ENCODE measurements at places on chromosomes 6 and 20.

- H3K36me3 ChIP-seq = no peaks in the 10 kb centered on the region
- H3K4me3 ChIP-seq = no peak overlapping the region
- H3K27ac ChIP-seq = no peak overlapping the region
- H3K27me3 ChIP-seq = no peaks in the 10 kb centered on the region
- DNase-seq = no peak
Observed at GRCh38 chr20:22346716-22347115, 237.7 kb downstream of the FOXA2 start.

DNA sequence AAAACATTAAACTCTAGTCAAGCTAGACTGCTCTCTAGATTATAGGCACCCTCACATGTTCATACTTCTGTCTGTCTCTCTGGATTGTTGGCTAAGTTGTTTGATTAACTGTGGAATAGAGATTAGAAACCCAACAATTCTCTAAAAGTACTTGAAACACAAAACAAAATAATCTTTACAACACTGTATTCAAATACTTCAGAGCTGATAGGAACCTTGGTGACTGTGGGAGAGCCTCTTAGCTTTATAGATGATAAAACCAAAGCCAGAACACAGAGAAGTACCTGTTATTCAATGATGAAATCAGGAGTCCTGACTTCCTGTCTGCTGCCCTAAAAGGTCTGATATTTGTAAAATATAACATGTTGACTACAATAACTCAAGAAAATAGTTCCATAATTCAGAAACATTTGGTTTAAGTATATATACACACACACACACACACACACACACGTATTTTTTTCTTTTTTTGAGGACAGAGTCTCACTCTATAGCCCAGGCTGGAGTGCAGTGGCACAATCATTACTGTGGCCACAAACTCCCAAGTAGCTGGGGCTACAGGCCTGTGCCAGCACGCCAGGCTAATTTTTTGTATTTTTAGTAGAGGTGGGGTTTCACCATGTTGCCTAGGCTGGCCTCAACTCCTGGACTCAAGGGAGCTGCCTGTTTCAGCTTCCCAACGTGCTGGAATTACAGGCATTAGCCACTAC is 222.0 kb downstream of the FUT9 start:
- no peaks in the 10 kb centered on the region for H3K27me3 ChIP-seq
- H3K36me3 ChIP-seq = no peaks in the 10 kb centered on the region

- no peak overlapping the region for H3K4me3 ChIP-seq
- peaks cover 5% of the 10 kb centered on the region for H3K4me1 ChIP-seq
- H3K36me3 ChIP-seq = no peaks in the 10 kb centered on the region
Observed at GRCh38 chr6:128370072-128370471, 150.3 kb downstream of the PTPRK start.

DNA sequence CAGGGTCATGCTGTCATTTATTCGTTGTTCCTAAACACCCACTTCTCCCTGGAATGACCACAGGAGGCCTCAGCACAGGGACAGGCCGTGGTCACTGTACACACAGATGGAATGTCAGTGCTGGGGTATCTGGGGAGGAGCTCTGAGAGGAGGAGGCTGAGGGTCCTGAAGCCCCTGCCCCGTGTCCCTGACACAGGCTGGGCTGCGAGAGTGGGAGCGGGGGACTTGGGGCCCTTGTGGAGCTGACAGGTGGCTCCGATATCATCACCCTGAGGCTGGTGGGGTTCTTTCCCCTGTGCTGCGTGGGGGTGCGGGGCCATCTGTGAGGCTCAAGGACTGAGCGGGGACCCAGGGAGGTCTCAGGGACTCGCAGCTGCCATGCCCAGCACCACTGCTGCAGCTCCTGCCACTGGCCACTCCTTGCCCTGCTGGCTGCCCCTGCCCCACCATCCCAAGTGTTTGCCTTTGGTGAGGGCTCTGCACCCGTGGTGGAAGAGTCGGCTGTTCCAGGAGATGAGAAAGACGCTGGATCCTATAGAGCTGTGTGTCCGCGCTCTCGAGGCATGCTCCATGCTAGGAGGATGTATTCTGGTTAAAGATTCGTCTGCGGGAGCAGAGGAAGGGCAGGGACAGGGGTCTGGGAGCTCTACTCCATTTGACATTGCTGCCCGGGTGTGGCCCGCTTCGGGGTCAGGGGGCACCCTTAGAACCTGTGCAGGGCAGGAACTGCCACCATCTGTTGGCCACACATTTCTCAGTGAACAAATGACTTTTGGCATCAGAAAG is 18.9 kb downstream of the NPEPL1 start:
- H3K27ac ChIP-seq = no peak overlapping the region
- no peaks in the 10 kb centered on the region for H3K4me1 ChIP-seq
- no peaks in the 10 kb centered on the region for H3K27me3 ChIP-seq

- H3K36me3 ChIP-seq = no peaks in the 10 kb centered on the region
- no peak for DNase-seq
- no peak overlapping the region for H3K4me3 ChIP-seq
- H3K27me3 ChIP-seq = no peaks in the 10 kb centered on the region
- no peak overlapping the region for H3K27ac ChIP-seq
- H3K4me1 ChIP-seq = peaks cover 10% of the 10 kb centered on the region
Observed at GRCh38 chr6:168498161-168498843, 57.3 kb downstream of the SMOC2 start.

GRCh38 chr20:17939622-17940223 is 28.9 kb downstream of the SNX5 start:
- H3K27ac ChIP-seq = no peak overlapping the region
- H3K4me3 ChIP-seq = no peak overlapping the region
- no peak for DNase-seq
- H3K4me1 ChIP-seq = peaks cover 35% of the 10 kb centered on the region
- H3K36me3 ChIP-seq = peaks cover 26% of the 10 kb centered on the region

GRCh38 chr6:7851780-7852179 is 58.8 kb downstream of the TXNDC5 start:
- H3K27ac ChIP-seq = no peak overlapping the region
- no peak overlapping the region for H3K4me3 ChIP-seq
- no peaks in the 10 kb centered on the region for H3K27me3 ChIP-seq

- no peaks in the 10 kb centered on the region for H3K27me3 ChIP-seq
- no peaks in the 10 kb centered on the region for H3K4me1 ChIP-seq
- DNase-seq = no peak
- no peaks in the 10 kb centered on the region for H3K36me3 ChIP-seq
- no peak overlapping the region for H3K4me3 ChIP-seq
Observed at GRCh38 chr6:125732398-125732797, 17.0 kb upstream of the HEY2 start.

DNA sequence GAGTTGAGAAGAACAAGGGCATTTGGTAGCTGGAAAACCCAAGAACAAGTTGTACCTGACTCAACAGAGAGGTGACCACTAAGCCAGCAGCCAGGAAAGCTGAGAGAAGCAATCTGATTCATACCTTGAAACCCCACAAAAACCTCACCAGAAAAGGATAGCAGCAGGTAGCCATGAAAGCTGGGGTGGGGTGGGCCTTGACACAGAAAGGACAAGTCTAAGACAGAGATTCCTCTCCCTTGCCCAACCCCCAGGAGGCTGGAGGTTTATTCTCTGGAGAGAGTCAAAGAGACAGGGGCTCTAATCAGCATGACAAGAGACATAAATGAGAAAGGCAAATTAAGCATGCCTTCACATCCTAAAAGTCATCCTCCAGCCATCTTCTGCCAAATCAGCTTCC is 151.7 kb upstream of the DST start:
- H3K27me3 ChIP-seq = no peaks in the 10 kb centered on the region
- no peaks in the 10 kb centered on the region for H3K4me1 ChIP-seq
- H3K36me3 ChIP-seq = no peaks in the 10 kb centered on the region
- H3K27ac ChIP-seq = no peak overlapping the region
- DNase-seq = no peak
- no peak overlapping the region for H3K4me3 ChIP-seq

- H3K4me3 ChIP-seq = no peak overlapping the region
- no peak for DNase-seq
- H3K4me1 ChIP-seq = peaks cover 4% of the 10 kb centered on the region
- H3K27me3 ChIP-seq = no peaks in the 10 kb centered on the region
- no peaks in the 10 kb centered on the region for H3K36me3 ChIP-seq
Observed at GRCh38 chr6:107976155-107976783, 18.3 kb upstream of the SEC63 start.

DNA sequence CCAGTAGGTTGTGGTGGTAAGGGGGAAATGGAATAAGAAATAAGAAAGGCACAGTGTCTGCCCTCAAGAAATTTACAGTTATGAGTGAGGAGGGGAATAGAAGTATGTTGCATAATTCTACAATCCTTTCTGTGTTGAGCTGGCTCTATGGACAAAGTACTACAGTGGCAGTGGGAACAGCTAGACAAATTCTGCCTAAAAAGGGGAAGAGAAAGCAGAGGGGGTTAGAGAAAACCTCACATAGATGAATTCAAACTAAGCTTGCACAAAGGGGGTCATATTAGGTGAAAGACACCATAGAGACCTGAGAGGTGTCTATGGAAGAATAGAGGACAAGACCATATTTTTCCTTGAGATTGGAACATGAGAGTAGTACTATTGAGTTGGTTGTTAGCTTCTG is 146.9 kb upstream of the VGLL2 start:
- no peak overlapping the region for H3K4me3 ChIP-seq
- H3K36me3 ChIP-seq = no peaks in the 10 kb centered on the region
- H3K27me3 ChIP-seq = no peaks in the 10 kb centered on the region
- no peak for DNase-seq

DNA sequence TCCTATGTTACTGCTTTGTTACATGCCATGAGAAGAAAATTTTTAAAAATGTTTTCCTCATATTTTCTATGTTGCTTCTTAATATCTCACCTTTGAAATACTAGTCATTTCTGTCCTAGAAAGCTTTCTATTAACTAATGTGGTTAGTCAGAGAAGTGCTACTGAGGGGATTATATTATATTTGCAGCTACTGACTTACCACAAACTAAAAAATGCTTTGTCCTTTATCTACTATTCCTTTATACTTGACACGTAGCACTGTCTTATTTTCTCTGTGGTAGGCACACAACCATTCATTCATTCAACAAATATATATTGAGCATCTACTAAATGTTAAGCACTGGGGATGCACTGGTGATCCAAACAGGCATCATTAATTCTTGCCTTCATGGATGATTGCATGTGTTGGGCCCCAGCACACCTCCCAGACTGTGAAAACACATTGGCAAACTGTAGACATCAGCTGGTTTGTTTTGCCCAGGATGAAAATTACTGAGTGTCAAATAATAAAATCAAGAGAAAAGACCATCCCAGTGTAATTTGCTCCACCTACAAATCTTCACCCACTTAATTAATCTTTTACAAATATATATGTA is 10.7 kb upstream of the MLIP start:
- H3K4me3 ChIP-seq = no peak overlapping the region
- no peaks in the 10 kb centered on the region for H3K27me3 ChIP-seq
- no peaks in the 10 kb centered on the region for H3K36me3 ChIP-seq
- no peak overlapping the region for H3K27ac ChIP-seq
- DNase-seq = no peak

DNA sequence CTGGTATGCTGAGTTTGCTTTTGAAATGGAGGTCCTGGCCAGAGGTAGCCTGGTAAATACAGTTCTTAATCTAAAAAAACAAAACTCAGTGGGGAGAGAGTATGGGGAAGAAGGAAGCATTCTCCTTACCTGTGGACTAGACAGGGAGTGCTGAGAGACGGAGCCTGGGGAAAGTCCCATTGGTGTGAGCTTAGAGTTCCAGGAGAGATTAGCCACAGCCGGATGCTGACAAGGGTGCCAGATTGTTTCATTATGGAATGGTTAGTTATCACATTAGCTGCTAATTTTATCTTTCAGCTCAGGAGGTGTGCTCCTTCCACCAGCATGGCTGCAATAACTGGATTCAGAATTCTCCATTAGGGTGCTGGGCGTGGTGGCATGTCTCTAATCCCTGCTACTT is 75.9 kb downstream of the RREB1 start:
- no peak for DNase-seq
- H3K4me1 ChIP-seq = no peaks in the 10 kb centered on the region
- H3K36me3 ChIP-seq = peaks cover 18% of the 10 kb centered on the region
- H3K27ac ChIP-seq = no peak overlapping the region

GRCh38 chr6:52377538-52378221 is 15.7 kb downstream of the PAQR8 start:
- H3K27me3 ChIP-seq = no peaks in the 10 kb centered on the region
- no peaks in the 10 kb centered on the region for H3K36me3 ChIP-seq
- no peak overlapping the region for H3K27ac ChIP-seq
- DNase-seq = no peak

DNA sequence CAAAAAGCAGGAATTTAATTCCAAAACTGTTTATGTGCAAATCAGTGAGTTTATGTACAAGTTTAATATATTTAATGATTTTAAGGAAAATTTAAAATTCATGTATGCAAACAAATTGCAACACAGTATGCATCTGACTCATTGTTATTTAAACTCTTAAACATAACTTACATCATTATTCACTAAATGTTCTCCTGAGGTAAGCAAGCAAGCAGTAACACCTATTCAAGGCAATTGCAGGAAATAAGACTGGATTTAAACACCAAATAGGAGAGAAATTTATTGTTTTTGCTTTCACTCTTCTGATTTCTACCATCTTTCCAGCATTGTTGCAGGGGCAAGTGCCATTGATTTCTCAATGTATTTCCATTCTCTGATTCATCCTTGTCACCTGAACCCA is 239.5 kb downstream of the TFAP2A start:
- DNase-seq = no peak
- peaks cover 9% of the 10 kb centered on the region for H3K4me1 ChIP-seq
- H3K27ac ChIP-seq = no peak overlapping the region
- H3K27me3 ChIP-seq = no peaks in the 10 kb centered on the region

DNA sequence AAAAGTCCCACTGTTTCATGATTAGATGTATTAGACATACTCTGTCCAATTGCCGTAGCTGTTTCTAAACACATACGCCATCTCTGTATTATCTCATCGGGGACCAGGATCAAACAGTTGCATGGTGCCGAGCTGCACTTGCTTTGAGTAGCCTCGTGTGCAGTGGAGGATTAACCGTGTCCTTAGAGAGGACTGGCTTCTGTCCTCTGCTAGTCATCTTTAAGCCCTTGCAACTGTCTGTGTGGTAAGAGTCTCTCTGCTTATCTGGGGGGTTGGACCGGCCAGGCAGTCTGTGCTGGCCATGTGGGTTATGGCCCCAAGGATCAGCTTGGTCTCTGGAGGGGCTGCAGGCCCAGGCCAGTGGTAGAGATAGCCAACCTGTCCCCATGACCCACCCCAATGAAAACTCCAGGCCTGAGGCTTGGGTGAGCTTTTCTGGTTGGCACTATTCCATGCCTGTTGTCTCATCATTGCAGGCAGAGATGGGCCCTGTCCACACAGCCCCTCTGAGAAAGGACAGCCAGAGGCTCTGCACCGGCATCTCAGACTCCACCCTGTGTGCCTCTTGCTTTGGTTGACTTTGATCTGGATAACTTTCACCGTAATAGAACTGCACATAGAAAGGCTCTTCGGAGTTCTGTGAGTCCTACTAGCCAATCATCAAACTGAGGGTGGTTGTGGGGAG is 137.3 kb upstream of the SNX9 start:
- H3K27me3 ChIP-seq = no peaks in the 10 kb centered on the region

GRCh38 chr6:106560996-106561685 is 68.2 kb downstream of the RTN4IP1 start:
- H3K4me1 ChIP-seq = peaks cover 13% of the 10 kb centered on the region
- peak overlapping the region; percentile 80 for H3K27ac ChIP-seq
- no peak overlapping the region for H3K4me3 ChIP-seq
- H3K36me3 ChIP-seq = no peaks in the 10 kb centered on the region
